ENCODE measurements at places on chromosomes 5 and 9. TPM values are rescaled to one million over a fixed set of nuclear protein-coding genes. Genes with fewer than 3 reads are reported as not detected.
A peak's percentile ranks its signal among the peaks of the same experiment; 100 is the strongest.

DNA sequence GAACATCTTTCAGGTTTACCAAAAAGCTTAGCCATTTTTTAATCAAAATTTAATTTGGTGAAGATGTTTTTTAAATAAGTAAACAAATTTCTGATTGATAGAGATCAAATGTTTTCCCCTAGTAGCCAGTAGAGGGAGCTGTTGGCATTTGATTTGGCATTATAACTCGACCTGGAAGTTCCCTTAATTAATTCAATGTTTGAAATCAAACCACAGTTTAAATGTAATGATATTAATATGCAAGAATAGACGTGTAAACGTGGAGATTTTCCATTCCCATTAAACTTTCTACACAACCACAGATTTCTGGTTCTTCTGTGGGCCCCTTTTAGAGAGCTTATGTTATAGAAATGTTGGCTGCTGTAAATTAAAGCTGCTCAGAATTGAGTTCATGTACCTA, 148.1 kb upstream of the MPDZ start:
- DNase-seq: no peak

DNA sequence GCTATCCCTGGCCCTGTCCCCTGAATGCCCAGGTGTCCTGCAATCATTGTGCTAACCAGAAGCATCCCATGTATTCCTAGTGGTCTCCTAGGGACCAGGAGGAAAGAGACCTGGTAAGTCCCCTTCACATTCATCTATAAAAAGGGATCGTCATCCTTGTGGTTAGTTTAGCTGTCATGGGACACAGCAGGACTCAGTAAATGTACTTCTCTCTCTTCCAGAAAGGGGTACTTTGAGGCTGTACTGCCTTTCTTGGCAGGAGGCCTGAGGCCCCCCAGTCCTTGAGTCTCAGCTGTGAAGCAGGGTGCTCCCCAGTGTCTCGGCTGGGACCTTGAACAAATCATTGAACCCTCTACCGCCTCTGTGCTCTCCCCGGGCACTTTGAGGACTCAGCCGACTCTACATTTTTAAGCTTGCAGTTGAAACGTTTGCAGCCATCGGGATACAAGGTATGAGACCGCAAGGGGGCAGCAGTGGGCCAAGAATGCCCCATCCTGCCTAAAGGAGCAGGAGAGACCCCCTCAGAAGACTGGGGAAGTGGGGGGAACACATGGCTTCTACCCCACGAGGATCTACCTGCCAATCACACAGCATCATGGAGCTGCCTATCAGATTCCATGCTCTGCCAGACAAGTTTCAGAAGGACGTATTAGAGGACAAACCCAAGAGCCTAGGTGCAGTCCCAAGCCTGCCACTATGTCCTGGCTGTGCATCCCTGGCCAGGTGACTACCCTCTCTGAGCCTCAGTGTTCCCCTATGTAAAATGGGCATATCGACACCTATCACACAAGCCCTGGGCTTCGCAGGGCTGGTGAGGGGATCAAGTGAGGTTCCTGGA, 2.4 kb upstream of the PHYKPL start:
- peak; percentile 55 for DNase-seq

GRCh38 chr5:40490464-40491111, 189.1 kb upstream of the PTGER4 start:
- no peak for DNase-seq

DNA sequence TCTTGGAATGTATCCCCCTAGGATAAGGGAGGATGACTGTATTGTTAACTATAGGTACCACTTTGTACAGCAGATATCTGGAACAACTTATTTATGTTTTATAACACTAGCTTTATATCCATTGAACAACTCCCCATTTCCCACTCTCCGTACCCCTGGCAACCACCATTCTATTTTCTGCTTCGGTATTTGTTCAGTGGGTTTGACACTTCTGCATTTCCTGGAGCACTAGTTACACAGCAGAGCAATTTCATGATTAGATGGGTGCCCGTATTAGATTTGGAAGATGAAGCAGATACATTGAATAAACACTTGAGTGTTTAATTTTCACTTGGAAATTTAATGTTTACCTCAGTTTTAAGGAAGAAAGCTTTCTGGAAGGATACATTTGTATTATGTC, 67.4 kb downstream of the SLC46A2 start:
- DNase-seq: no peak

GRCh38 chr5:111582451-111582850, 70.1 kb upstream of the STARD4 start:
- DNase-seq: no peak

The ADAMTS2 gene
- total RNA-seq: 8.0 TPM

DNA sequence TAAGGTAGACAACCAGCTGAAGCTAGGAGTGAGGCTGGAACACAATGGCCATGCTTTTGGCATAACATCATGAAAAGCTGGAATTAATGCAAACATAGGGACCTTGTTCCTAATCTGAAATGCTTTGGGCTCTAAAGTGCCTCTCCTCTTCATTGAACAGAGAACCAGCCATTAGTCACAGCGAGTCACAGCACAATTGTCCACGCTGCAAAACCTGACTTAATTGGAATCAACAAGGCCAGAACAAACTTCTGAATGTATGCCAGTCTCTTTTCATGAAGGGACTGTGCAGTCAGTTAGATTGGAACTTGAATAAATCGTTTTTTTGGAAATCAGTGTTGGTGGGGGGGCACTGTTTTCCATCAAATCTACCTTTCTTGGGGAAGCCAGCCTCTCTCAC, 96.5 kb downstream of the JAKMIP2 start:
- DNase-seq: no peak

DNA sequence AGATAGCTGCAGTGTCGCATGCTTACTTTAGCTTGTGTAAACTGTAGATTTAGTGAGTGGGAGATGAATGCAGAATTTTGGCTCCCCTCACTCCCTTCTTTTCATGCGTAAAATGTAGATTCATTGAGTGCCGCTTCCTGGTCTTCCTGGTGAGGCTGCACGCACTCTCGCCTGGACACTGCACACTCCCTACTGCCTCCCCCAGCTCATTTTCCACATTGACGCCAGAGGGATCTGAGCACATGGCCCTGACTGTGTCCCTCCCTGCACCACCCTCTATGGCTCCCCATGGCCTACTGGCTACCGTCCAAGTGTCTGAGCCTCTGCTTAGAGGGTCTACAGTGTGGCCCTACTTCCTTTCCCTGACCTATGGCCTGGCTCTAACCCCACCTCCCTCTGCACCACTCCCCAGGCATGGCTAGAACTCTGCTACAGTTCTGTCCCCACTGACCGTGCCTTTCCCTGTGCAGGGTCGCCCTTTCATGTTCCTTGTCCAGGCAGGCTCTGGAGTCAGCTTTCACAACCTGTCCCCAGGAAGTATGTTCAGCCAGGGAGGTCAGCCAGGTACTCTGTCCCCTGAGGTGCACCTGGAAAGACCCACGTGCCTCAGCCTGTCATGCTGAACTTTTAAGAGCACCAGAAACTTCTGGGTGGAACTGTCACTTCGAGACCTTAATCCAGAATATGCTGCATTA, 160.6 kb downstream of the COL23A1 start:
- DNase-seq: no peak

DNA sequence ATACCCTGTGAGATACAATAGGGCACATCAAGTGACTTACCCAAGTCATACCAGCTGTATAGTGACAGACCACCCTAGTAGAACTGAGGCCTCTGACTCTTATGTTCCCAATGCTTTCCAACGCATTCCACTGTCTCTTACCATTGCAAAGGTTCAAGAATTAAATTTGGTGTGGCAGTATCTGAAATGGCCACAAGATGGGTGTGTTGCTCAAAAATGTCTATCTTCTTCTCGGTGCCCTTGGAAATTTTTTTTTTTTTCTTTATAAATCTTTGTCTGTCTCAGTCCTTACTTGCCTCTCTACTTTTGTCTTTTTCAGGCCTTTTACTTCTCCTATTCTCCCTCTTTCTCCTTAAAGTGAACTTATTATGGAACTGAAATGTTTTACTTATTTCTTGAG, 48.4 kb downstream of the GPR21 start:
- DNase-seq: no peak

GRCh38 chr5:98768160-98768959, 5.1 kb upstream of the RGMB start:
- peak; percentile 60 for DNase-seq

DNA sequence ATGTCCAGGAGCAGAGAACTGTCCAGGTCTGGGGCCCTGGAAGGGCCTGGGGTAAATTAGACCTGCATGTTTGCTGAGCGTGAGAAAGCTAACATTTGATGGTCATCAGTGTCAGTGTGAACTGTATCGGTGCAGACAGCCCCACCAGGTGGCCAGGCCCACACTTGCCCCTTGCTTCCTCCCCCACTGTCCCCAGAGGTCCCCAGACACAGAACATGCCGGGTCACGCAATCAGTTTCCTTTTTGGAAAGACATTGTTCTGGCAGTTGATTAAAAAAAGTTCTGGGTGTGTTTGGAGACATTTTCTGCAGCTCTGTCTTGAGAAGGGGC, 1.5 kb downstream of the NKD2 start:
- no peak for DNase-seq

DNA sequence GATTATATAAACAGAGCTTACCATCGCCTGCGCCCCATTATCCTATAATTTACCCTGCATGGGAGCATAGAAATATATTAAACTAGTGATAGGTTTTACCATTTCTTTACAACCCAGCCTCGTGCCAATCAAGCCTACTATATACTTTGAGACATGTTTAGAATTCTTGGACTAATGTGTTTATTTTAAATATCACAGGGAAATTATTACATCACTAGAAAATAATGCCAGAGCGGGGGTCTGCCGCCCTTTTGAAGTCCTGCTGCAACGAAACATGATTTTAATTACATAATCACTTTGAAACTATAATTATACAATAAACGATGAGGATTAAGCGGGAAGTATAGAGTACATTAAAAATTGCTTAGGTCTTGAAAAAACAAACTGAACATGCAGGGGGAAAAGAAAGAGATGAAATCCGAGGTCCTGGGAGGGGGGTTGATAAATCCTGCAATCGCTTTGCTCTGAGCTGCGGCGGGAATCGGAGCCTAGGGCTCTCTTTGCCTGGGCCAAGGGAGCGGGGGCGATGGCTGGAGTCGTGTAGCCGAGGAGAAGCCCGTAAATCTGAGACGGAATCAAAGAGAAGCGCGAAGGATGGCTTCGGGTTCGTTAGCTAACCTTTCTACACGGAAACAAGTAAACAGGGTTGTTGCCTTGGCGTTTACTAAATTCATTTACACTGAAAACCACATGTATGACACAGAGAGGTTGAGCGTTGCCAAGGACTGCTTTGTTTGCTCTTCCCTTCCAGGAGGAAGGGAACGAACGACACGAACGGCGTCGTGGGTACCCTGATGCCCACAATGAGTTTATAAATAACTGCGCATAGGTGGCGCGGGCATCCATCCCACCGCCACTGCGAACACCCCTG, 127.6 kb downstream of the TMEM174 start:
- no peak for DNase-seq

DNA sequence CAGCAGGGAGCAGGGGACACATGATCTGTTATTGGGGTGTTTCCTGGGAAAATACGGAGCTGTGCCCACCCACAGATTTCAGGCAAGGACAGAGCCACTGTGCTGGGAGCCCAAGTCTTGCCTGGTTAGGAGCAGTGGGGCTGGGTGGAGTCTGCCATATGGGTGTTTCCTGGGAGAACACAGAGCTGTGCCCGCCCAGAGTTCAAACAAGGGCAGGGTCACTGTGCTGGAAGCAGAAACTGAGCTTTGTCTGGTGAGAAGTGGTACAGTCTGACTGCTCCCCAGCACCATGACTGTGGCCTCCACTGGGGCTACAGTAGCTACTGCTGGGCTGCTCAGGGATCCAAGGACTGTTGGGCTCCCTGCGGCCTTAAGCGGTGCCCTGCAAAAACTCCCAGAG, 135.5 kb downstream of the MCTP1 start:
- DNase-seq: no peak

GRCh38 chr5:76069061-76069735, 14.0 kb upstream of the SV2C start:
- no peak for DNase-seq

The TAF11L5 gene
- total RNA-seq: not detected

DNA sequence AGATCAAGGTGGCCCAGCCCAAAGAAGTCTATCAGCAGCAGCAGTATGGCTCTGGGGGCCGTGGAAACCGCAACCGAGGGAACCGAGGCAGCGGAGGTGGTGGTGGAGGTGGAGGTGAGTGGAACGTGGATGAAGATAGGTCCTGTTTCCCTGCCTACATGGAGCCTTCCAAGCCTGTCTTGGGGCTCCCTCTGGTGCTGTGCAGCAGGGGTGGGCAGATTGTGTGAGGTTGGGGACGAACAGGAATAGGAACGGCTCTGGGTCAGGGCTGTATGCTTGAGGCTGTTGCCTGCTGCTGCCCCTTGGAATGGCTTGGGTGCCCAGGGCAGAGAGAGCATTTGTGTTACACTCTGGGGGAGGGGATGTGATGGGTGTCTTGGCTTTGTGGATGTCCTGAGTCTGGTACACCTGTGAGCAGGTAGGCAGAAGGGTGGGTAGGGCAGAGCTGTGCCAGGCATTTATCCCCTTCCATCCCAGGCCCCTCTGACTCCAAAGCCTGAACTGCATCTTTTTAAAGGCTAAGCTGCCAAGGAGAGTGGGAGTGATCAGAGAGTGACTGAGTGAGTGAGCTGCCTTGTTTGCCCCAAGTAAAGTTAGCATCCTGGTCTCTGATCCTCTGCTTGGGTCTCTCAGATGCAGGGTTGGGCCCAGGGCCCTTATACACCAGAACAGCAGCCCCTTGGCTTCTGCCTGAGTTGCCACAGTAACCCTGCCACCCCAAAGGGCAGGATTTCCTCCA, 5.2 kb downstream of the HNRNPAB start:
- no peak for DNase-seq

The GLDC gene
- 0.72 TPM for total RNA-seq

- DNase-seq: no peak
These were observed 89.1 kb upstream of the COL5A1 start for GRCh38 chr9:134552349-134552990.

DNA sequence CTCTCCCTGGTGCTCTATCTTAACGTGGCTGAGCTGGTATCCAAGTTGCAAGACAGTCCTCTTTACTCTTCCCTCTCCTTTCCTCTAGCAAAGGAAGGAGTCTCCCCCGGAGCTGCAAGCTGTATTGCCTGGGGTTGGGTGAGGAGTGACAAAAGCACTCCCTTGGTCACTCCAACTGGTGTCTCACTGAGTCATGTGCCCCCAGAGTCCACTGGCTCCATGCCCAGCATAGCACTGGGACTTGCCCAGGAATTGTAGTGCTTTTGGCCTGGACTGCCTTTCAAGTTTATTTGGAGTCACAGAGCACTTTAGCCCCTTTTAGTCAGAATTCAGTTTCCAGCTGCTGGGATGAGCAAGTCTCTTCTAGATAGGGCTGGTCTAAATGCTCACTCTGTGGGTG, 82.6 kb upstream of the FST start:
- DNase-seq: no peak

The ANKRD18A gene
- total RNA-seq: 2.2 TPM

The LCN15 gene
- total RNA-seq: not detected

The LHFPL2 gene
- total RNA-seq: 35.1 TPM

DNA sequence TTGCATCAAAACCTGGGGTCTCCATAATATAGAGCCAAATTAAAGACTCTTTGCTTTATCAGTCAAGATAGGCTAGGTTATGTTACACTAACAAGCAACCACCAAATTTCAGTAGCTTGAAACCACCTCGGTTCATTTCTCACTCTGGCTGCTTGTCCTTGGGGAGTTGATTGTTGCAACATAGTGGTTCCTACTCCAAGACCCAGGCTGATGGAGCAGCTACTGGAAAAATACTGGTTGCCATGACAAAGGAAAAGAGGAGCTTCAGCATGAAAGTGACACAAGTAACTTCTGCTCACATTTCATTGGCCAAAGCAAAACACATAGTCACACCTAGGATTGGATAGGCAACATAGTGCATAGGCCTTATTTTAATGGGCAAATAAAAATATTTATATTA, 18.5 kb upstream of the RCL1 start:
- peak; percentile 53 for DNase-seq

Measured in ovary (tissue), 10 donors.